ENCODE measurements at places on chromosomes 2 and 18.

- no peak overlapping the region for H3K27ac ChIP-seq
Measured at GRCh38 chr2:27082773-27083409, 3.7 kb upstream of the KHK start.

DNA sequence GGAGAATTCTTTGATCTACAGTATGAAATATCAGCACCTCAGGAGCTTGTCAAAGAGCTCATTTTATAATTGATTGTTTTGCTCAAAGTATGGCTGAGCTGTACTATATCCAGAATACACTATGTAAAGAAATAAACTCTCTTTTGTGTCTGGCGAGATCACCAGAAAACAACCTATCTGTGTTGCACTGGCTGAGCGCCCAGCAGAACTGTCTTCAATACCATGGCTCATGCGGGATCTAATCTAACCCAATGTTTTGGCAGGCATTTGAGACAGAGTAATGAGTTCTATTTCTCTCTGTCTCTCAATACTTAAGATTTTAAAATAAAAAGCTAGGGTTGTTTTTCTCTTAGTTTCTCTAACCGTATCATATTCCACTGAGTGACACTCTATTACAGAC is 192.4 kb downstream of the L3MBTL4 start:
- H3K4me1 ChIP-seq: no peaks in the 10 kb centered on the region
- no peaks in the 10 kb centered on the region for H3K36me3 ChIP-seq
- H3K4me3 ChIP-seq: no peak overlapping the region
- H3K27ac ChIP-seq: no peak overlapping the region
- no peak for DNase-seq
- H3K27me3 ChIP-seq: no peaks in the 10 kb centered on the region

- no peak overlapping the region for H3K27ac ChIP-seq
- no peak overlapping the region for H3K4me3 ChIP-seq
- DNase-seq: no peak
- peaks cover 4% of the 10 kb centered on the region for H3K4me1 ChIP-seq
- no peaks in the 10 kb centered on the region for H3K36me3 ChIP-seq
- no peaks in the 10 kb centered on the region for H3K27me3 ChIP-seq
Measured at GRCh38 chr18:23871410-23871809, 143.1 kb upstream of the TTC39C start.

DNA sequence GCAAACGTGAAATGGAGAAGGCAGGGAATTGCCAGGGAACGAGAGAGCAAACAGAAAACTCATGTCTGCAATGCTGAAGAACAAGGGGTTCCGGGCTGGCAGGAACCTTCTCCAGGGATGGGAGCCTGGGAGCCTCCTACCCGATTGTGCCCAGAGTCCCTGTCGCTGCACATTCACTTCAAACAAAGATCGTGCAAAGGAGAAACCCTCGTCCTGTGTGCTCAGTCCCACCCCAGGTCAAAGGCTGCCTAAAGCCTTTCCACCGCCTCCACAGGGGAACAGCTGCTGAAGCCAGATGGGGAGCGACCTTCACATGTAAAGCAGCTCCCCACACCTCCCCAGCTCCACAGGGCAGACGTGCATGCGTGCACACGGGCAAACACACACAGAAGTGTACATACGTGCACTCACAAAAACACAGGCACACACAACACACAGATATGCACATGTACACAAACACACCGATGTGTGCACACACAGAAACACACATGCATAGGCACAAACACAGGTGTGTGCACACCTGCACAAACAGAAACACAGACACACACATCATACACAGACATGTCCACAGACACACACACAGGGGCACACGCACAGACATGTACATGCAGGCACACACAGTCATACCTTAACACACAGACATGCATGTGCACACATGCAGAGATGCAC is 460.1 kb upstream of the SALL3 start:
- no peak for DNase-seq
- no peak overlapping the region for H3K27ac ChIP-seq
- no peaks in the 10 kb centered on the region for H3K27me3 ChIP-seq
- H3K4me3 ChIP-seq: no peak overlapping the region
- H3K4me1 ChIP-seq: no peaks in the 10 kb centered on the region

DNA sequence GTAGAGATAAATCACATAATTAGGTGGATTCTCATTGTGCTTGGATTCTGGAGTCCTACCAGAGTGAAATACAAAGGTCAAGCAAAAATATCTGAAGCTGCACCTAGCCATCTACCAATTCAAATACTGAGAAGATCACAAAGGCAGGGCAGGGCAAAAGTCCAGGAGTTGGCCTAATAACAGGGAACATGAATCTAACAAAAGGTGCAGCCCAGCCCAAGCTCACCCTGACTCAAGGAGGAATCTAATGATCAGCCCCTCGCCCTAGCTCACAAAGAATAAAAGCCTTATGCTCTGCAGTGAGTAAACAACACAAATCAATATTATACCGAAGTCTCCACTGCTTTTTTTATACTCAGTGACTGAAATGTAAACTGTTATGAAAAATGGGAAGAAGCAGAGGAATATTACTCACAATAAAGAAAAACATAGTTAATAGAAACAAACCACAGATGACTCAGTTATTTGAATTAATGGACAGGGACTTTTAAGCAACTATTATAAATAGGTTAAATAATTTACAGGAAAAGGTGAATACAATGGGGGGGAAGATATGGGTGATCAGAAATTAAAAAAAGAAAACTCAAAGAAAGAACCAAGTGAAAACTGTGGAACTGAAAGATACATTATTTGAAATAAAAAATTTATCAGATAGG is 49.5 kb downstream of the ANTXR1 start:
- H3K36me3 ChIP-seq: no peaks in the 10 kb centered on the region
- H3K27me3 ChIP-seq: no peaks in the 10 kb centered on the region
- no peaks in the 10 kb centered on the region for H3K4me1 ChIP-seq
- DNase-seq: no peak
- no peak overlapping the region for H3K4me3 ChIP-seq

GRCh38 chr18:7272311-7273049 is 41.6 kb downstream of the LRRC30 start:
- peak overlapping the region; percentile 80 for H3K27ac ChIP-seq
- DNase-seq: no peak
- H3K4me1 ChIP-seq: peaks cover 7% of the 10 kb centered on the region
- no peaks in the 10 kb centered on the region for H3K27me3 ChIP-seq

DNA sequence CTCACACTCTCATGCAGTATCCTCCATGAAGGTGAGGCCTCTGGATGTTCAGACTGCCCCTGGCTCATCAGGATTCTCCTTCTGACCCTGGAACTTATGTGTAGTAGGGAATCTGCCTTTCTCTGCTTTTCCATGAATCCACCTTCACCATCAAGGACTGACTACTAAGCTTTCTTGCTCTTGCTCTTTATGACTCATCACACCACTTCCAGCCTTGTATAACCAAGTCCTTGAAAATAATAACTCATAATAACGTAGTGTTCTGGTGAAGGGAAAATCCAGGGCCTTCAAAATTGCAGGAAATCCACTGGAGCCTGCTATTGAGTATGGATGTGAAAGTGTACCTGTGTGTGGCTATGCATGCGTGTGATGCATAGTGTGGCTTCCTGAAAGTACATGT is 11.3 kb upstream of the KCNS3 start:
- H3K4me1 ChIP-seq: peaks cover 10% of the 10 kb centered on the region
- DNase-seq: no peak
- peaks cover 8% of the 10 kb centered on the region for H3K27me3 ChIP-seq
- no peaks in the 10 kb centered on the region for H3K36me3 ChIP-seq
- no peak overlapping the region for H3K27ac ChIP-seq
- H3K4me3 ChIP-seq: no peak overlapping the region

- no peaks in the 10 kb centered on the region for H3K36me3 ChIP-seq
- no peak overlapping the region for H3K27ac ChIP-seq
- H3K27me3 ChIP-seq: no peaks in the 10 kb centered on the region
- no peaks in the 10 kb centered on the region for H3K4me1 ChIP-seq
- no peak overlapping the region for H3K4me3 ChIP-seq
Measured at GRCh38 chr2:15195813-15196212, 365.3 kb downstream of the NBAS start.

- no peak for DNase-seq
- no peak overlapping the region for H3K4me3 ChIP-seq
- H3K36me3 ChIP-seq: no peaks in the 10 kb centered on the region
- H3K4me1 ChIP-seq: no peaks in the 10 kb centered on the region
- no peak overlapping the region for H3K27ac ChIP-seq
- no peaks in the 10 kb centered on the region for H3K27me3 ChIP-seq
Measured at GRCh38 chr2:55901322-55901721, 22.3 kb downstream of the EFEMP1 start.

DNA sequence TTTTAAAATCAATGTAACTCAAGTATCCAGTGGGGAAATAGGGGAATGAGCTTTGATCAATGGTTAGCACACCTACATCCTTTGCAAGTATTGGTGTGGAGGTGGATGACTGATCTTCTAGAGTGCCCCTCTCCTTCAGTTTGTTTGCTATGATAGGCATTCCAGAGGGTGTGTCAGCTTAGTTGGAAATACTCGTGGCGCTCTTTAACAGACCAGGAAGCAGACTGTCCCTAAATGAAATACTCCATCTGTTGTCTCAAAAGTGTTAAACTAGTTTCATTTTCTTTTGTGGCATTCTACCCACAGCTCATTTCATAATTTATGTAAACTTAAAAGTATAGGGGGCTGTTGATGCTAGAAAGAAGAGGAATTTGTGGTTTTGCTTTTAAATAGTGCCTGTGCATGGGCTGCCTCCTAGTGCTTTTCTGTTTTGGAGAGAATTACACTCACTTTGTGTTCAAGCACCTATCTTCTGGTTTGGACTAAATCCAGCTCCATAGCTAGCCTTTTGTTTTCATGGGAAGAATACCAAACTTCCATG is 66.2 kb downstream of the STAT1 start:
- DNase-seq: no peak
- peak overlapping the region; percentile 21 for H3K4me3 ChIP-seq
- no peaks in the 10 kb centered on the region for H3K27me3 ChIP-seq
- no peak overlapping the region for H3K27ac ChIP-seq
- no peaks in the 10 kb centered on the region for H3K4me1 ChIP-seq
- H3K36me3 ChIP-seq: no peaks in the 10 kb centered on the region

- no peaks in the 10 kb centered on the region for H3K36me3 ChIP-seq
- no peak overlapping the region for H3K4me3 ChIP-seq
- H3K4me1 ChIP-seq: no peaks in the 10 kb centered on the region
- no peaks in the 10 kb centered on the region for H3K27me3 ChIP-seq
- H3K27ac ChIP-seq: no peak overlapping the region
Measured at GRCh38 chr2:28247290-28247689, 145.4 kb upstream of the FOSL2 start.

GRCh38 chr2:164023896-164024295 is 288.1 kb upstream of the FIGN start:
- H3K36me3 ChIP-seq: no peaks in the 10 kb centered on the region
- H3K27ac ChIP-seq: no peak overlapping the region

DNA sequence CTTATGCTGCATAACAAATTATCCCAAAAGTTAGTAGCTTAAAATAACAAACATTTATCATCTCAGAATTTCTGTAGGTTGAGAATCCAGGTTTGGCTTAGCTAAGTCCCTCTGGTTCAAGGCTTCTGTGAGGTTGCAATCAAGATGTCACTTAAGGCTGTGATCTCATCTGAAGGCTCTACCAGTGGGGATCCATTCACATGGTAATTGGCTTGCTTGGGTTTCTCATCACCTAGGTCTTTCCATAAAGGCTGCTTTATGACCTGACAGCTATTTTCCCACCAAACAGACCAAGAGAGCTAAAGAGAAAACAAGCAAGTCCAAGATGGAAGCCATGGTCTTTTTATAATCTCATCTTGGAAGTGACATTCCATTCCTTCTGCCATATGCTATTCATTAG is 137.3 kb downstream of the DTNA start:
- no peak for DNase-seq
- no peaks in the 10 kb centered on the region for H3K27me3 ChIP-seq
- no peak overlapping the region for H3K4me3 ChIP-seq
- H3K27ac ChIP-seq: no peak overlapping the region

- peaks cover 9% of the 10 kb centered on the region for H3K4me1 ChIP-seq
- H3K27me3 ChIP-seq: no peaks in the 10 kb centered on the region
- H3K27ac ChIP-seq: no peak overlapping the region
- H3K4me3 ChIP-seq: no peak overlapping the region
Measured at GRCh38 chr2:71617266-71617665, 163.9 kb downstream of the DYSF start.

DNA sequence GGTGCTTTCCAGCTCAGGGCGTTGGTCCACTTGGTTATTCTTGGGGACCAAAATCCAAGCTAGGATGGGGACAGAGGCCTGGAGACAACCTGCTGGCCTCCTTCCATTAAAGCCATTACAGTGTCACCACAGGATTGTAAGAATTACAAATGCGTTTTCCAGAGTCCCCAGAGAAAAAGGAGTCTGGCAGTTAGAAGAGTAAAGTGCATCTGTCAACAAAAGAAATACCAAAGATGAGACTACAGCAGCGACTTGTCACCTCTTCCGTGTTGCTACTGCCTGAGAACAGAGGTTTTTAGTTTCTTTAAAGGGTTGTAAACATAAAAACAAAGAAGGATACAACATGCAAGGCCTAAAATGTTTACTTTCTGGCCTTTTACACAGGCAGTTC is 235.7 kb downstream of the AGAP1 start:
- no peaks in the 10 kb centered on the region for H3K4me1 ChIP-seq
- H3K36me3 ChIP-seq: no peaks in the 10 kb centered on the region

- H3K4me3 ChIP-seq: no peak overlapping the region
- DNase-seq: no peak
- H3K36me3 ChIP-seq: no peaks in the 10 kb centered on the region
- no peaks in the 10 kb centered on the region for H3K4me1 ChIP-seq
- no peaks in the 10 kb centered on the region for H3K27me3 ChIP-seq
Measured at GRCh38 chr2:179454443-179455171, 190.0 kb upstream of the SESTD1 start.

- no peak for DNase-seq
- H3K4me1 ChIP-seq: no peaks in the 10 kb centered on the region
- H3K4me3 ChIP-seq: no peak overlapping the region
- H3K36me3 ChIP-seq: peaks cover 8% of the 10 kb centered on the region
- no peaks in the 10 kb centered on the region for H3K27me3 ChIP-seq
Measured at GRCh38 chr2:119826370-119826961, 66.7 kb downstream of the PTPN4 start.

GRCh38 chr2:148493822-148494563 is 150.6 kb upstream of the EPC2 start:
- no peak overlapping the region for H3K27ac ChIP-seq
- no peak overlapping the region for H3K4me3 ChIP-seq
- no peaks in the 10 kb centered on the region for H3K36me3 ChIP-seq

DNA sequence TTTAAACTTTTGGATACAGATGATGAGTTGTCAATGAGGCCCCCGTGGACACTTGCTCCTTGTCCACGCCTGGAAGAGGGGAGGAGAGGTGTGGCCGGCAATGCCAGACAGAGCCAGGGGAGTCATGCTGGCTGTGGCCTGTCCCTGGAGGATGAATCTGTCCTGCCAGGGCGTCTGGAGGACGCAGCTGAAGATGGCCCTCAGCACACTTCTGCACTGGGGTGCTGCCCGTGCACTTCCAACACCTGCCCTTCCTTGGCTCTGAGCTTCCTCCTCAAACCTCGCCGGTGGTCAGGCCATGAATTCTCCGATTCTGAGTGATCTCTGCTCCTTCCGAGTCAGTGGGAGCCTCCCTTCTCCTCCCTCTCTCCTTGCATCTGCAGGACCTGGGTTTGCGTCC is 56.4 kb downstream of the KCNF1 start:
- no peaks in the 10 kb centered on the region for H3K36me3 ChIP-seq
- H3K27ac ChIP-seq: no peak overlapping the region
- H3K27me3 ChIP-seq: no peaks in the 10 kb centered on the region
- no peaks in the 10 kb centered on the region for H3K4me1 ChIP-seq

- no peaks in the 10 kb centered on the region for H3K36me3 ChIP-seq
- DNase-seq: no peak
- no peaks in the 10 kb centered on the region for H3K27me3 ChIP-seq
- H3K4me1 ChIP-seq: no peaks in the 10 kb centered on the region
Measured at GRCh38 chr2:39743269-39743776, 35.7 kb downstream of the THUMPD2 start.

Data from esophagus squamous epithelium (tissue), 5 donors.